ENCODE measurements at places on chromosomes 1 and 21. TPM values are rescaled to one million over a fixed set of nuclear protein-coding genes. Genes with fewer than 3 reads are reported as not detected.

DNA sequence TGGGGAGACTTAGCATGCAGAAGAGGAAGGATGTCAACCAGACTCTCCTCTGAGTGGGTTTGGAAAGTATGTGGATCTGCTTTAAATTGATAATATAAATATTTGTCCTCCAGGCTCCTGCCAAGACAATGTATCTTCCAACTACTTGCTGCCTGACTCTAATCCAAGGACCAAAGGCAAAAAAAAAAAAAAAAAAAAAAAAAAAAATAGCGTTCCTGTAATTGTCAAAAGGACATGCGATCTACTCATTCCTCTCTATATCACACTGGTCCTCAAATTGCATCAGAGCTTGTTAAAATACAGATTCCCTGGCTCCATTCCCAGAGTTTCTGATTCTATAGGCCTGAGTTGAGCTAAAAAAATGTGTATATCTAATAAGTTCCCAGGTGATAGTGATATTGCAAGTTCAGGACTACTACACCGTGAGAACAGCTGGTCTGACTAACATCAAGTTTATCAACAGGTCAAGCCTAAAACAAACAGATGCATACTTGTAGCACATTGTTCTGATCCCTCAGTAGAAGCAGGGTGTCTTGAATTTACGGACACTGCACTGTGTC is 141.3 kb downstream of the TNR start:
- no peak for DNase-seq
- no peak overlapping the region for H3K4me3 ChIP-seq
- no peak overlapping the region for H3K27ac ChIP-seq
- no peaks in the 10 kb centered on the region for H3K4me1 ChIP-seq

DNA sequence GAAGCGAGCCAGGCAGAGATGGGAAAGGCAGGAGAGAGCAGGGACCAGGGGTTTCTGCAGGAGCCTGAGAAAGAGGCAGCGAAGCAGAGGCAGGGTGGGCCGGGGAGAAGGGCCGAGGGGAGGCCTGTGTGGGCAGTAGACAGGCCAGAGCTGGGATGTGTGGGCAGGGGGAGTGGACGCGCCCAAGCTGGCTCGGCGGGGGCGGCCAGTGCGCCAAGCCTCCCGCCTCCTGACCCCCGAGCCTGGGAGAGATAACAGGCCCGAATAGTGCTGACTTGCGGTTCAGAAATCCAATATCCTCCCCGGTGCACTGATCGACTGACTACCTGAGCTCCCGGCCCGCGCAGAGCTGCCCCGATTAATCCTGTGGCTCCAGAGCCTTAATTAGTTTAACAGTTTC is 41.9 kb downstream of the AHDC1 start:
- no peak overlapping the region for H3K4me3 ChIP-seq
- H3K4me1 ChIP-seq, result peaks cover 37% of the 10 kb centered on the region
- no peak for DNase-seq
- no peaks in the 10 kb centered on the region for H3K27me3 ChIP-seq

DNA sequence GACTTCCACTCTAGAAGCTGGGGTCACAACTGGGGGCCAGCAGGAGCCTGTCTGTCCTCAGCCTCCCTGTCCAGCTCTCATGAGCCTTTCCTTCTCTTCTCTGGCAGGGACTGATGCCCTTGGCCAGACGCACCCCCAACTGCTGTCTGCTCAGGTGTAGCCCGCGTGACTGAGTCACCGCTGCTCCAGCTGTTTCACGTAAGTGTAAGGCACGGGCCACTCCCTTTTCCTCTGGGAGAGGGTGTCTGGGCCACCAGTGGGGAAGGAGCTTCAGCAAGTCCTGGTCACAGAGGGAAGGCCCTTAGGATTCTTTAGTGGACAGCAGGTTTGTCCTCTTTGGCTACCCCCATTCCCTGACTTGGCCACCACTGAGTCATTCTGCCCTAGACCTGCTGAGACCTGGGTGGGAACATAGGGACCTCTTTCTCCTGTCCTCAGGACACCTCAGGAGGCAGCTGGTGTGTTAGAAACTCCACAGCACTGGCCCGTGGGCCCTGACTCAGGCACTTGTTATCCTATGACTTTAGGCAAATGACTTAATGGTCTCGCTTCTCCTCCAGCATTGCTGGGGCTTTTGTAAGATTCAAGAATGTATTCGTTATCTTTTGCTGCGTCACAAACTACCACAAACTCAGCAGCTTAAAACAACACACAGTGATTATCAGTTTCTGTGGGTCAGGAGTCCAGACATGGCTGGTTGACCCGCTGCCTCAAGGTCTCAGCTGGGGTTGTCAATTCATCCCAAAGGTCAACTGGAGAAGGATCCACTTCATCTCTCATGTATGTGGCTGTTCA is 64.8 kb downstream of the FAM163A start:
- DNase-seq, result peak; percentile 95
- peaks cover 44% of the 10 kb centered on the region for H3K27me3 ChIP-seq
- no peak overlapping the region for H3K4me3 ChIP-seq
- H3K4me1 ChIP-seq, result peaks cover 18% of the 10 kb centered on the region
- H3K36me3 ChIP-seq, result no peaks in the 10 kb centered on the region
- no peak overlapping the region for H3K27ac ChIP-seq

DNA sequence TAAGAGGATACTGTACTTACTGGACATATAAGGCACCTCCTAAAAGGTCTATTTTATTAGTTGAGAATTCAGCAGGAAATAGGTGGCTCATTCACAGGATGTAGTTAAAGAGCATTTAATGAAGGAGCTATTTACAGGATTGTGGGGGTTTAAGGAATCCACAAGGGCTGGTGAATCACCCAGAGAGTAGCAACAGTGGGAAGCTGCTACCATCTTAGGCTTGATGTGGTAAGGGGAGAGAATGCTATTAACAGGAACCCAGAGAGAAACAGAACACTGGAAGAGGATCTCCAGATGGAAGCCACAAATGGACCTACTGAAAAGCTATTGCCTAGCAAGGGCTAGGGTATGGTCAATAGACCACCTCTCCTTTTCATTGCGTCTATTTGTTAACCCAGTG is 52.0 kb upstream of the COL11A1 start:
- H3K36me3 ChIP-seq, result no peaks in the 10 kb centered on the region
- H3K27me3 ChIP-seq, result no peaks in the 10 kb centered on the region

GRCh38 chr1:1272341-1273208 is 1.1 kb downstream of the UBE2J2 start:
- H3K36me3 ChIP-seq, result no peaks in the 10 kb centered on the region
- H3K4me3 ChIP-seq, result peak overlapping the region; percentile 88
- peaks cover 40% of the 10 kb centered on the region for H3K4me1 ChIP-seq
- no peaks in the 10 kb centered on the region for H3K27me3 ChIP-seq

DNA sequence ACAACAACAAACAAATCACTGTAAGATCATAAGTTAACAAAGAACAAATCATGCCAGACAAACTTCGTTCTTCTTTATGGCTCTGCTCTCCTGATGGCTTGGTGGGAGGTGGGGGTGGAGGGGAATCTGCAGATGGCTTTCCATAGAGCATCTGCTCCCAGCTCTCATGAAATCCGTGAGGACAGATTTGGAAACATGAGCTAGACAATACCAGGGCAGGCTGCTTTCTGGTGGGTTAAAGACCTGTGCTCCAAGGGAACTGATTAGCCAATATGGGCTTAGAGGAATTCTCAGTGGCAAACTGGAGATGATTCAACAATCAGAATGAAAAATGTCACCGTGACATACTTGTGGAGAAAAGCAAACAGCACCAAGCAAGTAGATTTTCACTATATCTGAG is 69.4 kb upstream of the TLR5 start:
- no peaks in the 10 kb centered on the region for H3K36me3 ChIP-seq
- H3K27me3 ChIP-seq, result no peaks in the 10 kb centered on the region
- peaks cover 13% of the 10 kb centered on the region for H3K4me1 ChIP-seq
- H3K27ac ChIP-seq, result no peak overlapping the region
- no peak for DNase-seq
- no peak overlapping the region for H3K4me3 ChIP-seq

- H3K27ac ChIP-seq, result no peak overlapping the region
- no peaks in the 10 kb centered on the region for H3K36me3 ChIP-seq
- no peak for DNase-seq
- H3K27me3 ChIP-seq, result peaks cover 5% of the 10 kb centered on the region
- H3K4me3 ChIP-seq, result no peak overlapping the region
Observed at GRCh38 chr21:31352836-31353235, 8.8 kb upstream of the TIAM1 start.

GRCh38 chr1:107529511-107530149 is 388.8 kb downstream of the NTNG1 start:
- H3K4me1 ChIP-seq, result no peaks in the 10 kb centered on the region
- H3K4me3 ChIP-seq, result no peak overlapping the region
- H3K27ac ChIP-seq, result peak overlapping the region; percentile 18

- H3K4me3 ChIP-seq, result no peak overlapping the region
- H3K27ac ChIP-seq, result no peak overlapping the region
- no peak for DNase-seq
- H3K36me3 ChIP-seq, result peaks cover 61% of the 10 kb centered on the region
- peaks cover 11% of the 10 kb centered on the region for H3K4me1 ChIP-seq
Observed at GRCh38 chr1:179120736-179121135, 38.9 kb downstream of the TOR3A start.

DNA sequence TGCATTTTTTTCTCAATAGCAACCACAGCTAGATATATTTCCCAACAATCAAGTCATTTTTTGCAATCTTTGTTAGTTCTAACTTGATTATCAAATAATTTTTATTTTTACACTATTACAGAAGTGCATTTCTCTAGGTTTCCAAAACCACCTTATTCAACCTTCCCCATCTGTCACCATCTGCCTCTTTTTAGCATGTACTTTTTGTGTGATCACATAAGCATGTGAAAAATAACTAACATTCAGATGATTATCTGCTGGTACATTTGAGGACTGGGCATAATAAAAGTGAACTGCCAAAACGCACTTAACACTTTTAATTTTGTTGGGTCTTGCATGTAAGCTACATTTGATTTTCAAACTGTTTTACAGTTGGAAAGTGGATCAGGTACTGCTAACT is 291.5 kb downstream of the AKT3 start:
- DNase-seq, result no peak
- peaks cover 2% of the 10 kb centered on the region for H3K36me3 ChIP-seq
- H3K4me3 ChIP-seq, result no peak overlapping the region
- H3K27me3 ChIP-seq, result no peaks in the 10 kb centered on the region
- H3K27ac ChIP-seq, result no peak overlapping the region
- H3K4me1 ChIP-seq, result no peaks in the 10 kb centered on the region

DNA sequence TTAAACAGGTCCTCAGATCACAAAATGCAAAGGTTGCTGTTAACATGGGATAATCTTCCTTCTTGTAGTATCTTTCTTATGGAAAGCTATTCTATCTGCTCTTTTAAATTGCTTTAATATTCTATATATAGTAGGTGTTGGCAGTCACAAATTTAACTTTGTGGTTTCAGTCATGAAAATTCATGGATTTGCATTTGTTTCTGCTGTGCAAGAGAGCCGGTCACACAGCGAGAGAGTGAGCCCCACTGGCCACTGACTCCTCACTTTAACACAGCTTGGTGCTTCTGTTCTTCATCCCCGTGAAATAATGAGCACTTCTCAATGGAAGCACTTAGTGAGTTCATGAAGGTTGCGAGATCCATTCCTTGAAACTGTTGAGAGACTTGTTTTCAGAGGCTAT is 18.1 kb upstream of the BMP8A start:
- no peaks in the 10 kb centered on the region for H3K4me1 ChIP-seq
- no peak overlapping the region for H3K4me3 ChIP-seq
- DNase-seq, result no peak

DNA sequence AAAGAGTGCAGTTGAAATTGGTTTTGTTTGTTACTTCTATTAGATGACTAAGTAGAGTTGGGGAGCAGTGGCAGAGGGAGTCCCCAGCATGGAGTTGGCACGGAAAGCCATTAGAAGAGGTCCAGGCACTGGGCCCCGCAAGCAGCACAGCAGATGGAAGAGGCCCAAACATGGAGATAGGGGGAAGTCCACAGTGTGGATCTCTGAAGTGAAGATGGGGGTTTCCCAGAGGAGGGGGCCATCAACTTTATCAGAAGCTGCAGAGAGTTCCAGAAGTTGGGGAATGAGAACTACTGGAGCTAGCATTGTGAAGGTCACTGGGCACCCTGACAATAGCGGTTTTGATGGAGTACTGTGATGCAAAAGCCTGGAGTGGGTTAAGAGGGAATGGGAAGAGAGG is 30.6 kb downstream of the PAFAH2 start:
- H3K27ac ChIP-seq, result no peak overlapping the region
- no peak for DNase-seq
- no peaks in the 10 kb centered on the region for H3K4me1 ChIP-seq
- no peak overlapping the region for H3K4me3 ChIP-seq
- H3K27me3 ChIP-seq, result no peaks in the 10 kb centered on the region

PLA2G5 gene
- not detected for total RNA-seq

FMN2 gene
- 2.4 TPM for total RNA-seq

VPS45 gene
- 33.8 TPM for total RNA-seq

PAQR6 gene
- 6.4 TPM for total RNA-seq

RIMKLA gene
- total RNA-seq, result 0.12 TPM

HCRTR1 gene
- total RNA-seq, result not detected

AQP10 gene
- not detected for total RNA-seq
